ENCODE measurements at places on chromosomes 7 and 10.

DNA sequence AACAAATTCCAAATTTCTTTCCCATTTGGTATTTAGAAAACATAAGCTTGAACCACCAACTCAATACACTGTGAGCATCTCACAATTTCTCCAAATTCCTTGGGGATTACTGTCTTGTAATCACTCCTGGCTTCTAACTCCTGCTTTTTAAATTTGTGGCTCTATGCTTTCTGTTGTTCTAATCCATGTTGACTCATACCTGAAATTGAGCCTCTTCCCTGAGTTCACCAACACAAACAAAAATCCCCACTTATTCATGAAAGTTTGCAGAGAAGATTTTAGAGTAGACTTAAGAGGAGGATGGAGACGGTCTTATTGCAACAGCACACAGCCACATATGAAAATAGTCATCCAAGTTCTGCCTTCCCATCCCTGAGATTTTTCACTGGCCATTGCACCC is 252.5 kb downstream of the PTEN start:
- DNase-seq = no peak

DNA sequence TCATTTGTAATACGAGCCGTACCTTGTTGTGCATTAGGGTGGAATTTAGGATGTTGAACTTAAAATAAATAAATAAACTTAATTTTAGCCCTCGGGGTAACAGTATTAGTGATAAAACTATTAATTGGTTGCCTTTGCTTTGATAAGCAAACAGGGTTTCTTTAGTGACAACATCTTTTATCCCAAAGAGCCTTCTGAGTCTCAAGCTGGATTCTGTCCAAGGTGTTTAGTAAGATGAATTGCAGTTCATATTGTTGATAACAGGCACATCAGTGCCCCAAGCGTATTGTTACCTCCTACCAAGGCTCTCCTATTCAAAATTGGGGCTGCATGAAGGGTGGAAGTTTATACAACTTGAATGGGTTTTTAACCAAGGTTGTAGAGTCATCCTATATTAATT is 144.4 kb upstream of the CELF2 start:
- no peak for DNase-seq

DNA sequence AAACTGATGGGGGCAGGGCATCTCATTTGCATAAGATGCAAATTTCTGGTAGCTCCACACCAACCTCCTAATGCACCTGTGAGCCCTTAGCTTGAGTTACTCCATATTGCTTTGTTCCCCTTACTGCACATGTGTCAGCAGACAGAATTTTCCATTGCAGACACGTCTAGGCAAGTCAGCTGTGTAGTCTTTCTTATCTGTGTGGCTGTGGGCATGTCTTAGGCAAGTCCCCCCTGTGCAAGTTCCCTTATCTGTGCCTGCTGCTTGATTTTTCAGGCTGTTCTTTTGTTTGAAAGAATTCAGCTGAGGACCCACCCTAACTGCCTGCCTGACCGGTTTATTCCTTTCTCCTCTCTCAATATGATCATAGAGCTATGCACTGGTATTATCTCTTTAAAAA is 28.5 kb upstream of the TRIM24 start:
- DNase-seq = no peak

GRCh38 chr7:111735661-111736551 is 173.6 kb upstream of the IMMP2L start:
- peak; percentile 42 for DNase-seq

- DNase-seq = no peak
These were observed 747.1 kb upstream of the GALNT17 start for GRCh38 chr7:70384891-70385290.

GRCh38 chr7:149869867-149870266 is 3.9 kb upstream of the ATP6V0E2 start:
- no peak for DNase-seq

DNA sequence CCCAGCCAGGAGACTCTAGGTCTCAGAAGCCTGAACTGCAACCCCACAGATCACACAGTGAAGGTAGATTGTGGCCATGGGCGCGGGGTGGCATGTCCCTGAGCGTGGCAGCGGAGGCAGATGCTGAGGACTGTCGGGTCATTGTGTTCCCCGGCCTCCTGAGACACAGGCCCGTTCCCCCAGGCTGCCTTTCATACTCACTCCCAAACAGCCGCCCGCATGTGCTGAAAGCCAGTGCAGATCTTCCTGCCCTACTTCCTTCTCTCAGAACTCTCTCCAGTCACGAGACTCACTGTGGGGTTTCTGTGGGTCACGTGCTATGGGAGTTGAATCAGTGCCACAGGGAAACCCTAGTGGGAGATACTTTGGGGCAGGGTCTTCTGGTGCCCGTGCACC is 48.0 kb downstream of the ZNF467 start:
- no peak for DNase-seq

DNA sequence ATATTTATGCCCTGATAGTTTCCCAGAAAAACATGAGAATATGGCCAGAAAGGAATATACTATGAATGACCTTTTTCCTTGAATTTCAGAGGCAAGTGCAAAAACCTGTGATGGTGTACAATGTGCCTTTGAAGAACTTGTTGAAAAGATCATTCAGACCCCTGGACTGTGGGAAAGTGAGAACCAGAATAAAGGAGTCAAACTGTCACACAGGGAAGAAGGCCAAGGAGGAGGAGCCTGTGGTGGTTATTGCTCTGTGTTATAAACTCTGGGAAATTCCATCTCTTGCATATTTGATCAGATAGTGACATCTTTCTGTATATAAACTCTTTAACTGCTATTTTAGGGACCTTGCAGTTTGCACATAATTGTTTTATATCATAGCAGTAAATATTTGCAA is 33.7 kb downstream of the RAB18 start:
- no peak for DNase-seq

GRCh38 chr7:164882-165660 is 27.3 kb upstream of the FAM20C start:
- no peak for DNase-seq

DNA sequence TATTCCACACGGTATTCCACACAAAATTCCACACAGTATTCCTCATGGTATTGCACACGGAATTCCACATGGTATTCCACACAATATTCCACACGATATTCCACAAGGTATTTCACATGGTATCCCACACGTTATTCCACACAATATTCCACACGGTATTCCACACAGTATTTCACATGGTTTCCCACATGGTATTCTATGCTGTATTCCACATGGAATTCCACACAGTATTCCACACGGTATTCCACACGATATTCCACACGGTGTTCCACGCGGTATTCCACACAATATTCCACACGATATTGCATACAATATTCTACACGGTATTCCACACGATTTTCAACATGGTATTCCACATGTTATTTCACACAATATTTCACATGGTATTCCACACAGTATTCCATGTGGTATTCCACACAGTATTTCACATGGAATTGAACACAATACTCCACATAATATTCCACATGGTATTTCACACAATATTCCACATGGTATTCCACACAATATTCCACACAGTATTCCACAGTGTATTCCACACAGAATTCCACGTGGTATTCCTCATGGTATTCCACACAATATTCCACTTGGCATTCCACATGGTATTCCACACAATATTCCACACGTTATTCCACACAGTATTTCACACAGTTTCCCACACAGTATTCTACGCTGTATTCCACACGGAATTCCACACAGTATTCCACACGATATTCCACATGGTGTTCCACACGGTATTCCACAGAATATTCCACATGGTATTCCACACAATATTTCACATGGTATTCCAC is 136.0 kb upstream of the CHST15 start:
- no peak for DNase-seq

- DNase-seq = no peak
These were observed 118.0 kb downstream of the RAB11FIP2 start for GRCh38 chr10:117928741-117929140.

DNA sequence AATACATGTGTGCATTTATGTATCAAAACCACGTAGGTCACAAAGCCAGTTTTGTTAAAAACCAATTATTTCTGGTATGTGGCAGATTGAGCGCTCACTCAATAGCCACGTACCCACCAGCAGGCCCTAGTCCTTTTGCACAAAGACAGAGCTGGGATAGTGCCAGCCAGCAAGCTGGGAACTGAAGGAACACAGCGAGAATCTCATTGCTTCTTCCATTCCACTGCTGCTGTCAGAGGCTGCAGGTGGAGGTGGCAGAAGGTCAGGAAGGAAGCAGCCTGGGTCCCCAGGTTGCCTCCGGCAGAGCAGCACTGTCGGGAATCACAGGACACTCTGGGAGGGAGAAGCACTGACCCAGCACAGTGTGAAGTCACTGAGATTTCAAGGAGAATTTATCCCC is 385.5 kb upstream of the PFKP start:
- DNase-seq = no peak

GRCh38 chr7:24885305-24885704 is 94.7 kb downstream of the OSBPL3 start:
- no peak for DNase-seq

DNA sequence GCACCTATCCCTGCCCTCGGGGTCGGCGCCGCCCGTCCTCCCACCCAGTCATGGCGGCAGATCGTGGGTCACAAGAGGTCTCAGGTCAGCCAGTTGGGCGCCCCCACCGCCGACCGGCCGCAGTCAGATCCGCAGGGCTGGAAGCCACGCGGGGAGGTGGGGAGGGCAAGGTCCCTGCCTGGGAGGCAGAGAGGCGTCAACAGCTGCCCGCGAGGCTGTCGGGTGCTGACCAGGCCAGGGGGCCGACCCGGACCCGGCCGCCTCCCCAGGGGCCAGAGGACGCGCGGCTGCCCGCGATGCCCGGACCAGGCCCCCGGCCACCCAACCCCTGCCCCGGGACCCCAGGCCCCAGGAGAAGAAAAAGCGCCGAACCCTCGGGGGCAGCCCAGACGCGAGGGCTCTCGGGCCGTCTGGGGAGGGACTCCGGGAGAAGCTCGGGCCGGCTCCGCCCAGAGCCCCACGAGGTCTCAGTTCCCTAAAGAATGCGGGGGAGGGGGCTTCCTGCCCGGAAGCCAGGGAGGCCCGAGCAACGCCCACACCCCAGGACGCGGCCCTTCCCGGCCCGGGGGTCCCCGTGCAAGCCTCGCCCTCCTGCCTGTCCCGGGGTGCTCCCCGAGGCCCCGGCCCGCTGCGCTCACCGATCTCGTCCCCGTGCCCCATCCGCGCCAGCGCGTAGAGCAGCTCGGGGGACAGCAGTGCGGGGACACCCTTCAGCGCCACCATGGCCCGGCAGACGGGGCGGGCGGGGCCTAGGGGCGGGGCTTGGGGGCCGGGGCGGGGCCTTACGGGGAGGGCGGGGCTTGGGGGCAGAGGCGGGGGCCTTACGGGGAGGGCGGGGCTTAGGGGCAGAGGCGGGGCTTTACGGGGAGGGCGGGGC is at the start of gene FUOM:
Gene FUOM, minus strand, starts transcription at position 735 of the 877 bp plus-strand sequence. Its CDS starts 12 bp downstream, at position 723.
- DNase-seq = peak; percentile 62

DNA sequence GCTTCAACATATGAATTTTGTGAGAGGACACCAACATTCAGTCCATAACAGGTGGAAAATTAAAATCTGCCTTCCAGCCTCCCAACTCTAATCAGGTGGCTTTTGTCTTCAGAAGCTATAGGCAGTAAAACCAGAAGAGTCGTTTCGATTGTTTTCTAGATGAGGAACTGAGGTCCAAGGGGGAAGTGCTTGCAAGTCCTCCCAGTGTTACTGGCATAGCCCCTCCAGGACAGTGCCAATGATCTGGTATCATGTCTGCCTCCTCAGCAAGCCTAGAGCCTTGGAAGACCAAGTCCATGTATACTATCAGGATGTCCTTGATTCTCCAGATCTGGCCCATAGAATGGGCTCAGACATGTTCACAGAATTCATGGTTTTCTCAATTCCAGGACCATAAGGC is 16.9 kb downstream of the CYP26A1 start:
- DNase-seq = no peak

DNA sequence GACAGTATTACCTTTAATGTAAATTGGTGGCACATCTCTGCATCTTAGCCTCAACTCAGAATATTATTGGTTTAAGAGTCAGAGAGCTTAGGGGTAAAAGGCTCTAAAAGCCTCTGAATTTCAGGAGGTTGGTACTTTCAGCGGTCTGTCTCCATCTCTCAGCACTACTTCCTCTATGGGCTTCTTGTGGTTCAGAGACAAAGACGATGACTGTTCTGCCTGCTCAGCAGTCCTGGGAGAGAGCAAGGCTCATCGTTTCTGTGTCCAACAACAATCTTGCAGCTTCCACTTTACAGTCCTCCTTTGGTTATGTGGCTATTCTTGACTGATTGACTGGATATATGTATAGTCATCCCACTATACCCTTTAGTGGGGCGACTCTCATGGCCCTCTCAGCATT is 394.7 kb downstream of the AUTS2 start:
- no peak for DNase-seq

DNA sequence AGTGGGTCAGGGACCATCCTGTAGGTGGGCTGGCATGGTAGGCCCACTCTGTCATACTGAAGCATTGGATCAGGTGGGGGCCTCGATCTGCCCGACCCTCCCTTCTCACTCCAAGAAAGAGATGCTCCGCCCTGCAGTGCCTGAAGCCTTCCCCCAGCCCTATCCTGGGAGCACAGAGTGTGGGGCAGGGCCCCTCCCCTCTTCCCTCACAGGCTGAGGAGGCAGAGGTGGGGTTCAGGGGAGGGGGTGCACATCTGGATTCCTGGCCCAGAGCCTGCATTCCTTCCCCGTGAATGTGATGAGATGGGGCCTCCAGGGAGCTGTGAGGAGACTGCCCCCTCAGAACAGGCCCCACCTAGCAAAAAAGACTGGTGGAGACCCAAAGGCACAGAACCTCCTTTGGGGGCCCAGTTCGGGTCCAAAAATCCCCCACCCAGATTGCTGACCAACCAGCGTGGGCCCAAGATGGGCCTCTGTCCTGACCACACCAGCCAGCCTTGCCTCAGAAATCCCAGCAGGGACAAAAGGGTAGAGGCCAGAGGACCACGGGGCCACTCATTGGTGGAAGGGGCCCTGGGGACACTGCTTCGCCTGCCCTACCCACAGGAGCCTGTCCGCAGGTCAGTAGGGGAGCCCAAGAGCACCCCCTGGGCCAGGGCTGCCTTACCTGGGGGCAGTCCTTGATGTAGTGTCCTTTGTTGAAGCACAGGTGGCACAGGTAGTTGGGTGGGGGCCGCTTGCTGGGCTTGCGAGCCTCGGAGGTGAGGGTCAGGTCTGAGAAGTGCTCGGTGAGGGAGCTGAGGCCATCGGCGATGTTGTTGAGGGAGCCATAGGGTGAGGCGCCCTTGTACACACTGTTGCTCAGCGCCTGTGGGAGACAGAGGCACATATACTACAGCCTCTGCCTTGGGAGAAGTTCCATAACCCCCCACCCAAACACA is 13.3 kb downstream of the ZCCHC24 start:
- no peak for DNase-seq

- DNase-seq = no peak
These were observed 64.9 kb upstream of the RELN start for GRCh38 chr7:104054362-104054761.

DNA sequence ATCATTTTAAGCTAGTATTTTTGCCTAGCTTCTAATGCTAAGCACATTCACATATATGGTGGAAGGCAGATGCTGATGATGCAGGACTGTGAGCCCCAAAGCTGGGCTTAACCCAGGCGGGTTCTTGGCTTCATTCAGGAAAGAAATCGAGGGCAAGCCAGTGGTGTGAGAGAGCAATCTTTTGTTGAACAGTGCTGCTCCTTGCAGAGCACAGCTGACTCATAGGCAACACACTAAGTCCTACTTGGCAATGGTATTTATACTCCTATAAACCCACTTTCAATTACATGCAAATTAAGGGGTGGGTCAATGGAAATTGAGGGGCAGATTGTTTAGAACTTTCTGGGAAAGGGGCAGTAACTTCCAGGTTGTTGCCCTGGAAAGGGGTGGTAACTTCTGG is 42.0 kb upstream of the CELF2 start:
- DNase-seq = no peak

Measured in T-helper 1 cell (primary cell).